ENCODE measurements at places on chromosomes 11 and 22.

DNA sequence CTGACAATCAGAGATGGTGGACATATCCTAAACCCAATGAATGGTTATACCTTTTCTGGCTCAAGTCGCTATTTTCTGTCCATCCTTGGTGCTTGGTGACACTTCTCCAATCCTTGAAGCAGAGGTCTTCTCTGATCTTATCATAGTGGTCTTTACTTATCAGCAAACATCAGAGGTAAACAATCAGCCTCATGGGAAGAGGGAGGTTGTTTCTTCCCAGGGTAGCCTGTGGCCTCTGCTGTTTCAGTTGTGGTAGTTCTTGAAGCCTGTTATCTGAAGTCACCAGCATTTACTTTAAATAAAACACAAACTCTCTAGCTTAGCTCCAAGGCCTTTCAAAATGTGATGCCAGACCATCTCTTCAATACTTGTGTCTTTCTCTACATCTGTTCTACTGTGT is 66.7 kb downstream of the RRM1 start:
- no peak for DNase-seq

- DNase-seq: no peak
Observed at GRCh38 chr11:117794772-117795629, 2.0 kb downstream of the DSCAML1 start.

DNA sequence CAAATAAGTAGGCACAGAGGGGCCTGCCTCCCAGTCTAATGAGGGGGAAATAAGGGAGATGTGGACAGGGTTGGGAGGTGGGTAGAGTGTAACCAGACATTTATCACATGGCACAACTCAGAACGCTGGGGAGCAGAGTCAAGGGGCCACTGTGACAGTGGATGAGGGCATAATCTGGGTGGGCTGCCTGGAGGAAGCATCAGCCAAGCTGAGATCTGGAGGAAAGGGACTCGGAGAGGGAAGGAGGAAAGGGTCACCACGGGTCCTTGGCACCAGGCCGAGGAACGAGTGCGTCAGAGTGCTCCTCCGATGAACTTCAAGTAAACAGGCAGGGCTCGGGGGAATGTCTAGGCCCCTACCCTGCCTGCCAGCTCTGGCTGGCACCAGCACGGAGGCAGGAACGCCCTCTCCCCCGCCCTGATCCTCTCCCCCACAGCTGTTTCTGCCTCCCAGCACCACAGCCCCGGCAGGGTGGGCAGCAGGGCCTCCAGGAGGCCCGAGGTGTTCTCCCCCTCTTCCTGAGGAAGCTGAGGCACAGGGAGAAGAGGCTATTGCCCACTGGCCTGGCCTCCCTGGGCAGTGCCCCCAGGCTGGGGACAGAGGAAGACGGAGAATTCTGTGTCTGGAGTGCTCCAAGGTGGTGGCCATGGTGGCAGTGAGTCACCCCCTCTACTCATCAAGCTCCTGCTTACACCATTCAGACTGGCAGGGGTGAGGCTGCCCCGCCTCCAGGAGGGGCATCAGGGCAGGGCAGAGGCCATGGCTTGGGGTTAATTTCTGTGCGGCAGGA is 4.2 kb downstream of the ALDH3B1 start:
- DNase-seq: no peak

- DNase-seq: no peak
Observed at GRCh38 chr22:43407591-43407990, 4.2 kb upstream of the MPPED1 start.

- no peak for DNase-seq
Observed at GRCh38 chr22:42692239-42693054, 28.2 kb downstream of the A4GALT start.

- DNase-seq: no peak
Observed at GRCh38 chr11:128565881-128566280, 21.5 kb downstream of the ETS1 start.

GRCh38 chr11:6746086-6746618 is 25.6 kb downstream of the OR2AG2 start:
- DNase-seq: peak; percentile 14

DNA sequence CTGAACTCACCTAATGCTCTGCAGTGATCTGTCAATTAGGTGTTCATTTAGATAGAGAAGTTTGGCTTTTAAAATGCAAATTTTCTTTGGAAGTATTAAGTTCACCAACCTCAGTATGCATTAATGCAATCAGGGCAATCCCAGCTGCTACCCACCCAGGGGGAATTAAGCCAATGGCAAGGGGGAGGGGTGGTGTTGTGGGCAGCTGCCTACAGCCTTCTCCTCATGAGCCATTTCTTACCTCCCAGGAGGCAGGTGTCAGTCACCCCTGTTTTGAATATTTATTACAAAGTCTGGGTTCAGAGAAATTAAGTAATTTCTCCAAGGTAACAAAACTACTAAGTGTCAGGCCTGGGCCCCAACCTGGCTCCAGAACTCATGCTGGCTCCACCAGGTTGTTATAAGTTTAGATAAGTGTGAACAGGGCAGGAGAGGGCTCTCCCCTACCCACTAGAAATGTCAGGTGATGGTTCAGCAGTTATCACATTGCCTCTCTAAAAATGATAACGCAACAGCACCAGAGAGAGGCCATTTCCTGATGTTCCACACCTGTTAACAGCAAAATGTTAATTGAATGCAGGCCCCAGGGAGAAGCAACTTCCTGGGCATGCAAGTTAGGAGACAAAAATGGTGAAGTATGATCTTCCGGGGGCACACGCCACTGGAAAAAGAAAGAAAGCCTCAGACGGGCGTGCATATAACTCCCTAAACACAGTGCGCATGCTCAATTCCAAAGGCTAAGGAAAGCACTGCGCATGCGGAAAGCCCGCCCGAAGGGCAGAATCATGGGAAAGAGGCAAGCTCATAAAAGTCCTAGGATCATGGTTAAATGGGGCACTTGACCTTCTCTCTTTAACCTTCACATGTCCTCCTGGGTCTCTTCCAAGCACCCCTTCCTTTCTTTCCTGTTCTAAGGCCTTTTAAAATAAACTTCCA is 35.4 kb upstream of the GNAZ start:
- no peak for DNase-seq

DNA sequence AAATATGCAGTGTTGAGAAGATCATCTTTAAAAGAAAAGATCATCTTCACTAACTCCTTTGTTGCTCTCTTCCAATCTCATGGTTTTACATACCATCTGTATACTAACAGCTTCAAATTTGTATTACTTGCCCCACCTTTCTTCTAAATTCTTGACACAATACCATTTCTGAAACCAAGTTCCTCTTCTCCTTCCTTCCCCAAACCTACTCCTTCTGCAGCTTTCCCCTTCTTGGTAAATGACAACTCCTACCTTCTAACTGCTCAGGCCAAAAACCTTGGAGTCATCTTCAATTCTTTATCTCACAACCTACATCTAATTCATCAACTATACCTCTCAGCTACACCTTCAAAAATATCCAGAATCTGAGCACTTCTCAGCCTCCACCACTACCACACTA is 9.3 kb downstream of the PRCP start:
- no peak for DNase-seq

DNA sequence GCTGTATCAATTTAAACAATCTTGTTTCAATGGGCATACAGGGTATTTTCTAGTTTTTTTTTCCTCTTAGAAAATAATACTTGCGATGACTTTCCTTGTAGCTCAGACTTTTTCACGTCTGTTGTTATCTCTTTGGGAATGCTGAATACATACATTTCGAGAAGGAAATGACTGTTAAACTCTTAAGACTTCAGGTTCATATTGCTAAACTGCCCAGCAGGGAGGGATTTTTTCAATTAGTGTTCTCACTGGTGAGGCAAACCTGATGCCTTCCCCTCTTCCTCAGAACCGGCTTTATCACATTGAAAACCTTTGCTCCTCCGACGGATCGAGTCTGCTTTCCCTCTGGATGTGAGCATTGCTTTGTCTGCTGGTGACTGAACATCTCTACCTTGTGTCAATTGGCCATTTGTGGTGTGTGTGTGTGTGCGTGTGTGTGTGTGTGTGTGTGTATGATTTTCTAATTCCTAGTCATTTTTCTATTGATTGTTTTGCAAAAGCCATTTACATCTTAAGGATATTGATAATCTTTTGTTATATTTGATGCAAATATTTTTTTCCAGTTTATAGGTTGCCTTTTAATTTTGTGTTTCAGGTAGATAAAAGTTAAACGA is 6.6 kb downstream of the NEAT1 start:
- no peak for DNase-seq

- no peak for DNase-seq
Observed at GRCh38 chr11:7281809-7282208, 30.1 kb downstream of the SYT9 start.

GRCh38 chr22:27810609-27811151 is 9.1 kb upstream of the MN1 start:
- no peak for DNase-seq

GRCh38 chr11:78010304-78010703 is 12.8 kb downstream of the KCTD14 start:
- no peak for DNase-seq

GRCh38 chr11:9017773-9018172 is 14.0 kb upstream of the NRIP3 start:
- no peak for DNase-seq

DNA sequence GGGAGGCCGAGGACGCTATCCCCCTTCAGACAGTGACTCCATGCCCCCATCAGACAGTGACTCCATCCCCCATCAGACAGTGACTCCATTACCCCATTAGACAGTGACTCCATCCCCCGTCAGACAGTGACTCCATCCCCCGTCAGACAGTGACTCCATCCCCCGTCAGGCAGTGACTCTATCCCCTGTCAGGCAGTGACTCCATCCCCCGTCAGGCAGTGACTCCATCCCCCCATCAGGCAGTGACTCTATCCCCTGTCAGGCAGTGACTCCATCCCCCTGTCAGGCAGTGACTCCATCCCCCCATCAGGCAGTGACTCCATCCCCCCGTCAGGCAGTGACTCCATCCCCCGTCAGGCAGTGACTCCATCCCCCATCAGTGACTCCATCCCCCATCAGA is 9.1 kb upstream of the TTLL8 start:
- DNase-seq: no peak

DNA sequence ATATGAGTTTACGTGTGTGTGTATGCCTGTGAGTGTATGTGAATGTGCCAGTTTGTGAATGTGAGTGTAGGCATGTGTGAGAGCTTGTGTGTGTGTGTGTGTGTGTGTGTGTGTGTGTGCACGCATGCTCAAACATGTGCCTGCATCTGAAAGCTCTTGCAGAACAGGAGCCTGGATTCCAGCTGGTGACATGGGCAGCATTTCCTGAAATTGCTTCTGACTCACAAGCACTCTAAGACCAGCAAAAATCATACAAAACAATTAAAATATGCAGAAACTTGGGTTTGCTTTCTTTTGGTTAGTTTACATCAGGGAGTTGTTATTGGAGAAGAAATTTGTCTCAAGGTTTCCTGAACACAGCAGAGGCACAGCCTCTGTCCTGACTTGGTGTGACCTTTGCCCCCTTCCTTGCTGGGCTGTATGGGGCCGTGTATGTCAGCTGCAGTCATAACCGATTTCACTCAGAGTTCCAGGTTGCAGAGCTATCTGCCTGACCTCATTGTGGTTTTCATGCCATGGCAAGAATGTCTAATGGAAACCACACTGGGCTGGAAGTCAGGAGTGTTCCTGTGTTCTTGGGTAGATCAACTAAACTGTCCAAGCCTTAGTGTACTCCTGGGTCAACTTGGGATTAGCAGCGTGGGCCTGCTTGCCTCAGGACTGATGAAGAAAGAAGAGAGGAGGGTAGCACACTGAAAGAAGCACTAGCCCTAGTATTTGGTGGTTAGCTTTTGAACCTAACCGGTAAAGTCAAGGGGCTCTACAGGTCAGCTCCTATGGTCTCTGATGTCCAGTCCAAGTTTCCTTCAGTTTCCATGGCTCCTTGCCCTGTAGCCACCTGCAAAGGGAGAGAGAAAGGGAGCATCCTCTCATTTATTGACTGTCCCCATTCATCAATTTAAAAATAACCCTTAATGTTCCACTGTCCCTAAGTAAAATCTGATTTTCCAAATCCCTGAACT is 143.7 kb downstream of the SNX19 start:
- no peak for DNase-seq

- no peak for DNase-seq
Observed at GRCh38 chr11:110187731-110188130, 94.5 kb downstream of the ZC3H12C start.

DNA sequence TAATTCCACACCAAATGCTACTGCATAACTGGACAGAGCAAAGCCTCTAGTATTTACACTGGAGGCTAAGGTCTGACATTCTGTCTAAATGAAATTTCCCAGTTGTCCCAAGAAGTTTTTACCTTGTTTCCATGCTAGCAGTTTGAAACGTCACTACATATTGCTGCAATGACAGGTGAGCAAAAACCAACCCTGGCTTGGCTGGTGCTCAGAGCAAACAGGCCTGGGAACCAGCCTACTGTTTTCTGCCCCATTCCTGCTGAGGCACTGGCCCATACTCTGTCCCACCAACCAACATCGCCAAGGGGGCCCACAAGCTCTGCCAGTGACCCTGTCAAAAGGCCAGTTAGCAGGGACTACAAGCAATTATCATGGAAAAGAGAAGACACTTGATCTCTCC is 131.1 kb downstream of the MPPED2 start:
- no peak for DNase-seq

- DNase-seq: no peak
Observed at GRCh38 chr22:30009478-30009877, 70.8 kb upstream of the HORMAD2 start.

- no peak for DNase-seq
Observed at GRCh38 chr11:61056571-61056970, 45.7 kb upstream of the CD5 start.

DNA sequence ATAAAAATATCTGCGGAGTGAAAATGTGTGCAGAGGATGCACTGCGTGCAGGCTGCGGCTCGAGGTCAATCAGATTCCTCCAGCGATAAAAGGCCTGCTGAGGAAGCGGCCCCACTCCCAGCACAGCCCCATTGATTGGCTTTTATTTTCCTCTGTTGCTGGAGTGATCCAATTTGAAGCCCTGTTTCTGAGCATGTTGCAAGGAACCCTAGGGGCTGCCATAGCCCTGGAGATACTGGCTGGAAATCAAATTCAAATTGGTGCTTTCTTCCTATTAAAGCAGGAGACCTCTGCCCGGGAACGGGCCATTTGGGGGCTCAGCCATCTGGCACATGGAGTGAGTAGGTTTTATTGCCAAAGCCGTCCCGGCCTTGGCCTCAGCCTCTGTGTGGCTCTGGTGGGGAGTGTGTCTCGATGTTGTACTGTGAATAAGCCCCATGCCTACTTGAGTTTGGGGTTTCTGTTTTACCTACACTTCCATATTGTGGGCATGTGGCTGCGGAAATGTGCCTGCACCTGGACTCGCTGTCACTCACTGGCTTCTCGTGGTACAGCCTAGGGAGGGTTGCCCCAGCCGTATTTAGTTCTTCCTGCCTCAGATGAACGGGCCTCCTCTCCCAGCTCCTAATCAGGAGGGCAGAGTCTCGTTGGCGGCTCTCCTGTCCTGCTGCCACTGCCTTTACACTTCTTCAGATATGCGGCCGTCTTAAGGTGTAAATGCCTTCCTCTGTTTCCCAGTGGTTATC is 25.6 kb downstream of the PARVB start:
- no peak for DNase-seq

- DNase-seq: no peak
Observed at GRCh38 chr11:32402836-32403235, 32.5 kb downstream of the WT1 start.

DNA sequence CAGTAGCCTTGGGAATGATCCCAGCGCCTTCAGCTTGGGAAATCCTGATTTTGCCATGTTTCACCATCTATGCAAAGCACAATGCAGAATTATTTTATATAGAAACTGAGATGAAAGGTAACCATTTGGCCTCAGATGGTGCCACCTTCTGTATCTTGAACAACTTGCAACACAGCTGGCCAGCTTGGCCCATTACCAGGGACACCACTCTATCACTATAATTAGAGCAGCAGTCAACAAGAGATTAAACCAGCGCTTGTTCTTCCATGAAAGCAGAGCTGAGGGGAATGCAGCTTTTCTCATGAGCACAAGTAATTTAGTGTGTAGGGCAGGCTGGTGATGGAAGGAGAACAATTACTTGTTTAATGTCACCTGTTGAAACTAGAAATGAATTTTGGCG is 6.7 kb upstream of the ZDHHC13 start:
- DNase-seq: no peak

Data from effector memory CD4-positive, alpha-beta T cell (primary cell).